ENCODE measurements at places on chromosomes 4 and X.

DNA sequence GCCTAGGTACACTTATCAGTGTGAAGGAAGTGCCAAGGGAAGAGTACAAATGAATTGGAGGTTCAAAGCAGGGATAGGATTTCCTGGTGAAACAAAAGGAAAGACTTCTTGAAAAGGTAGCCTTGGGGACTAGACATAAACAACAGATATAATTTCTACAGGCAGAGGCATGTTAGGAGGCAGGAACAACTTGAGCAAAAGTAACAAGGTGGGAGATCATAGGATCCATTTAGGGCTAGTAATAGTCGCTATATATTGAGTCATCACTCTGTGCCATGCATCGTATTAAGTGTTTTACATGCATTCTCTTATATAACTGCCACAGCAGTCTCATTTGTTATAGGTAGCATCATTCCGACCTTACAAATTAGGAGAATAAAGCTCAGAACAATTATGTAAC is 98.3 kb upstream of the EOLA2 start:
- no peak for DNase-seq

DNA sequence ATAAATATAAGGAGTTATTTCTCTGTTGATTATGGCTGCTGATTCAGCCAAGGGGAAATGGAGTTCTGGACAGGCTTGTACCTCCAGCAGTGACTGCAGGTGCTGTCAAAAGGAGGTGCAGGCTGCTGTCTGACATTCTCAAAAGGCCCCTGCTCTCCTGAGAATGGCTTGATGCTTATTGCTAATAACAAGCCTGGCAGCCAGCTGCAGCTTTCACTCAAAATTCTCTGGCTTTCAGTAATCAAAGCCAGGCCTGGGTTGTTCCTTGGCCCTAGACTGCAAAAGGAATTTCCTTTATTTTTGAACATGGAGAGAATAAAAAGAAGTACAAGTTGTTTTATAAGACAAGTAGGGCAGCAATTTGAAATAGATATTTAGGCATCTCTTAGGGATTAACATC is 575.9 kb downstream of the MID1IP1 start:
- no peak for DNase-seq

DNA sequence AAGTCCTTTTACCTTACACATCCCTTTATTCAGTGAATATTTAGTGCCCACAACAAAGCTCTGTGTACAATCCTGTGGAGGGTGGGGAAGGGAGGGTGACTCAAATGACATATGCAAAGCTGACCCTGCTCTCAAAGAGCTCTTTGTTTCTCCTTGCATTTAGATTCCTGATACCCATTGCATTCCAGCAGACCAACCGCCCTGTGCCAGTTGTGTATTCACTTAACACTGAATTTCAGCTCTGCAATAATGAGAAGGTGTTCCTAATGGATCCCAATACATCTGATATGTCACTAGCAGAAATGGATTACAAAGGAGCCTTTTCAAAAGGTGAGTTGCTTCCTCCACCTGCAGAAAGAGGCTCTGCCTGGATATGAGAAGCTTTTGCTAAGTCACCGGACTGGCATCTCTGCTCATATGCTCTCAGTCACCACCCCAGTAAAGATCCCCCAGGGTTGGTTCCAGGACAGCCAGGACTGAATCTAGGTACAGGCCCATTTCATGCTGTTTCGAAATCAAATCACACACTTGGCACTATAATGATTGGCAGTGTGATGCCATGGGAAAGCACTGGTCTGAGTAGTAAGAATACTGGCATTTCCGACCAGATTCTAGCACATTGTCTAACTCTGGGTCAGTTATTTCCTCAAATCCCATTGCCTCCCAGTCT is 17.1 kb upstream of the ANXA3 start:
- DNase-seq = no peak

GRCh38 chrX:47514533-47515235 is 31.7 kb upstream of the ZNF41 start:
- no peak for DNase-seq

- DNase-seq = peak; percentile 93
Observed at GRCh38 chr4:4323705-4324534, 33.9 kb downstream of the ZBTB49 start.

All from CMK (cell line).